ENCODE measurements at places on chromosomes 2 and 18.

GRCh38 chr2:115299199-115299598, 856.8 kb downstream of the DPP10 start:
- no peak for DNase-seq

GRCh38 chr2:162295009-162295408, 23.5 kb downstream of the IFIH1 start:
- DNase-seq = no peak

DNA sequence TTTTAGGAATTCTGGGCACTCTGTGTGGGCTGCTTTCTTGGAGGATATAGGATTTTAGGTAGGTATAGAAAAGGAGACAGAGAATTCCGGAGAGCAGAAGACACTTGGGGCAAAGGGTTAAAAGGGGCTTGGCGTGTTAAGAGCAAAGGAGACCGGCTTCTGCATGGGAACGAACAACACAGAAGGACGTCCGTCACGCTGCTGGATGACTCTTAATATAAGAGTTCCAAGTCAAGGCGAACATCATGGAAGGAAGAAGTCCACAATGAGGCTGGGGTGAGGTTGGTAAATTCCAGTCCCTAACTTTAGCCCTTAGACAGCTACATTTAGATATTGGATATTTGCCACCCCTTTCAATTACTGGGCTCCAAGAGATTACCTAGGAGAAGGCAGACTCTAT, 15.9 kb upstream of the SLC20A1 start:
- no peak for DNase-seq

- no peak for DNase-seq
Observed at GRCh38 chr2:202164411-202164810, 74.0 kb downstream of the SUMO1 start.

- no peak for DNase-seq
Observed at GRCh38 chr2:60318544-60318943, 234.9 kb downstream of the BCL11A start.

DNA sequence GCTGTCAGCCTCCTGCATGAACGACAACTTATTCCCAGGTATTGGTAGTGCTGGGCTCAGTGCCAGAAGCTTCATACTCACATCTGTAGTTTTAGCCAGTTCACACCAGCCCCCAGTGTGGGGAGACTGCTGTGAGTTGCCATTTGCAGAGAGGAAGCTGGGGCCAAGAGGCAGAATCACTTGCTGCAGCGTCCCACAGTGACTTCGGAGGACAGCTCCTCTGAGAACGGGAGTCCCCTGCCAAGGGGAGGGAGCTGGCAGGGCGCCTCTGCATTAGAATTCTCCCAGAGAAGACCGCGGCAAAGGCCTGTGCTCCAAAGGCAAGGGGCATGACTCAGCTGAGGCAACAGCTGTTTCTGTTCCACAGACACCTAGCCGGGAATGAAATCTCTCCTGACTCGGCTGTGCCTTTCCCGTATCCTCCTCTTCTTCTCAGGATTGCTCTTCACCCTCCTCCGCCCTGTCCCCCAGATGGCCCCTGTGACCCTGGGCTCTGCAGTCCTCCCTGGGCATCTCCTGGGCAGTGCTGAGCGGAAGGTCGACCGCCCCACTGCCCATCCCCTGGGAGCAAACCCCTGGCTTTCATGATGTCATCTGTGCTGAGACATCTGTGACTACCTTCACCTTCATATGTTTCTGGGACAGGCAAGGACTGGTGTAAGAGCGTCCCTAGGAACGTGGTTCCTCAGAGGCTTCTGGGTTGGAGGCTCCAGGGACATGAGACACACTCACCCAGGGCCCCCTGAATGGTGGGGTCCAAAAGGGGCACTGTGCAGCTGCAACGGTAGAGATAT, 18.0 kb downstream of the MAL start:
- no peak for DNase-seq

- no peak for DNase-seq
Observed at GRCh38 chr2:149799013-149799705, 211.6 kb upstream of the MMADHC start.

DNA sequence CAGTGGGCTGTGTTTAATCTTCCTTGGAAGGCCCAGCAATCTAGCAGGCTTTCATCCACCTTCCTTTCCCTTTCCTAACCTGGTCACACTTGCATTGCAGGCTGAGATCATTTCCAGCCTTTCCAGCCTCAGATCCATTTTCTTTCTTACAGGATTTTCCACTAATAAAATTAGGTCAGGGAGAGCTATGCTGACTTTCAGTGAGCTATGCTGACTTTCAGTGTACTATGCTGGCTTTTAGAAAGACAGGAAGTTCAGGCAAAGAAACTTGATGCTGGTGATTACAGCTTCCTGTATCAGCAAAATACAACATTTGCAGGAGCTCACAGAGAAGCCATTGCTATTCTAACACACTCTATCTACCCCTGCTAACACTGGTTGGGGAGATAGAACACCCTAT, 735.0 kb downstream of the CCDC85A start:
- DNase-seq = no peak

DNA sequence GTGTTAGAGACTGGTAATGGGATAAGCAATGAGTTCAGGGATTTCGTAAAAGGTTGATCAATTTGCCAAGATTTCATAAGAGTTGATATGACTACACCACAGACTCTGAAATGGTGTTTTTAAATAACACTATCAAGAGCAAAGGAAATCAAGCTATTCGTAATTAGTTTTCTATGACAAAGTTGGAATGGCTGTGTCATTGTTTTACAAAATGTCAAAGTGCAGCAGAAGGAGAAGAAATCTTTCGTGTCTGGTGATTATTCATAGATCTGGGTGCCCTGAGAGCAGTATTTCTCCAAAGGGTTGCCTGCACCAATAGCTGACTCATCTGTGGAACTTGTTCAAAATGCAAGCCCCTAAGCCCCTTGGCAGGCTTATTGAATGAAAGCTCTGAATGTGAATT, 70.1 kb downstream of the NABP1 start:
- DNase-seq = no peak

GRCh38 chr2:120016800-120017199, 3.9 kb downstream of the EPB41L5 start:
- DNase-seq = no peak
